WTC11 (cell line): ENCODE measurements at places on chromosomes 6 and 20. TPM values are rescaled to one million over a fixed set of nuclear protein-coding genes. Genes with fewer than 3 reads are reported as not detected.

- DNase-seq: no peak
These were observed 19.3 kb upstream of the LY86 start for GRCh38 chr6:6569096-6569810.

GRCh38 chr6:170470734-170471133, 82.4 kb downstream of the PSMB1 start:
- DNase-seq: no peak

GRCh38 chr6:48099713-48100587, 11.0 kb downstream of the PTCHD4 start:
- DNase-seq: no peak

- no peak for DNase-seq
These were observed 30.6 kb downstream of the ADGRF4 start for GRCh38 chr6:47729019-47729418.

DNA sequence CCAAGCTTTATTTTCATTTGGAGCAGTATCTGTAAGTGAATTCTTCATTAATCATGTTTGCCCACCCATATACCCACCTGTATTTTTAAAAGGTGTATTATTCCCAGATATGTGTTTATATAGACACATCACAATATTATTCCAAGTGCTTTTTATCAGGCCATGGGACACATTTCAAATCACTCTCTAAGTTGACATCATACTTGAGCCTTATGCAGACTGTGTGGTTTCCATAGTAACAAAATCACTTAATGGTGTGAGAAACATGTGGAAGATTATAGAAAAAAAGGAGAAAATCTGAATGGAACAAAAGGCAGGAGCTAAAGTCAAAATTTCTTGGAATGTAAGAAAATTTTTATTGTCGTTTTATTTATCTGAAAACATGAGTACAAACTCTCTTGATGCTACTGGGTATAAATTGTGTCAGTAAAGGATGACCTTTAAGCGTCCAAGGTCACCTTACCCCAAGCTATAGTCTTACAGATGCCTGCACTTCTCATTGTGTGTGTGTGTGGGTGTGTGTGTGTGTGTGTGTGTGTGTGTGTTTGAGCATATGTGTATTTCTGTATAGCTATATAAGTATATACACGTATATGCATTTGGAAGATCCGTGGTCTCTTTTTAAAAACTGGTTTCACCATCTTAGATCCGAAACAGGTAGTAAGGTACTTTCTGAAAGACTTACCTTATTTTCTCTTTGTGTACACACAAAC, 79.8 kb upstream of the CCN6 start:
- no peak for DNase-seq

DNA sequence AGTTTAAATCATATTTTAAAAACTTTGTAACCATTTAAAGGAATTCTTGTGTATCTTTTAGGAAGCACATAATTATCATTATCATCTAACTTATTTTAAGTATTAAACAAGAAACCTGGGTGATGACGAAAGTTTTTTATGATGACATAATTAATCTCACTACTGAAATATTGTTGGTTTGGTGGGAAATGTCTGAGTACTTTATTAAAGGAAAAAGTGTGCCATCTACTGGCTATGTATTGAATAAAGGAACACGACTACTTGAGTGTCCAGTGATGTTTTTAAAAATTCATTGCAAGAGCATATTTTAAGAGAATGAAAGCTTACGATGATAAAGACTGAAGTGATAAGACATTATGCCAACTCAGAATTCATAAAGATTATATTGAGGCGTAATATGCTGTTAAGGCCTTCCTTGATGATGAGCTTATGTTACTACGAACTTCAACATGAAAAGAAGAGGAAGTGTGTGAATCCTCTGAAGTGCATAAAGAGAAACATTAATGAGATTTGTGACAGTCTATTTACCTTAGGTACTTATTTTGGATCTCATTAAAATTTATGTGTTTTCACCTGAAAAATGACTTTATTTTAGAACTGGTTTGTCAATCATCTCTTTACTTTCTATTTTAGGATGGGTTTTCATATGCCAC, 12.0 kb upstream of the TRMT11 start:
- DNase-seq: no peak

DNA sequence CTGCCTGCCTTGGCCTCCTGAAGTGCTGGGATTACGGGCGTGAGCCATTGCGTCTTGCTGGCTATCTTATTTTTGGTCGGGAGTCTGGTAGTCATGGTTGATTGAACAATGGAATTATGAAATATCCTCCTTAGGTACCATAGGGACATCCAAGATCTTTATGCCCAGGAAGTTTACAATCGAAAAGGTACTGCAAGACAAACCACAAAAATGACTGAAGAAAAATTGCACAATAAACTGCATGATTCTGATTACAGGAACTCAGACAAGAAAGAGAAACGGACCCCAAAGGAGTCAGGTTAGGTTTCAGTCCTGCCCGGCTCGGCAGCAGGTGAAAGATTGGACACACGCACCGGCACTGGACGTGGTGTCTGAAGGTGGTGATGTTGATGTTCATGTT, 5.3 kb downstream of the SLC26A8 start:
- DNase-seq: no peak

GRCh38 chr6:81401970-81402690, 350.4 kb downstream of the TENT5A start:
- DNase-seq: no peak

DNA sequence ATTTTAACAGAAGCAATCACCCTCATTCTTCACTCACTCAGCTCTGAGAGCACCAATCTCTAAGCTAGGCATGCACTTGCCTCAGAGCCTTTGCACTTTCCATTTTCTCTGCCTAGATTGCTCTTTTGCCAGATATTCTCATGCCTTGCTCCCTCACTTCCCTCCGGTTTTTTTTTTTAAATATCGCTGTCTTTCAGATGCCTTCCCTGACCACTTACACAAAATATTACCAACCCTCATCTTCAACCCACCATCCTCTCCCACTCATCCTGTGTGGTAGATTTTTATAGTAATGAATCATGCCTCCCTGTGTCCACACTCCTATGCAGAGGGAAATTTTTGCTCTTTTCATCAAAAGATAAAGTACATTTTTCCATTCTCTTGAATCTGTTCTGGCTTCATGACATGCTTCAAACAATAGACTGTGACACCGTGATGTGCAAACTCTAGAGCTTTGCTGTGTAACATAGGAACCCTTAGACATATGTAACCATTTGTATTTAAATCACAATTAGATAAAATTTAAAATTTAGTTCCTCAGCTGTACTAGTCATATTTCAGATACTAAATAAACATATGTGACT, 437.1 kb downstream of the UTRN start:
- DNase-seq: no peak

GRCh38 chr6:2884804-2885203, 18.3 kb downstream of the SERPINB9 start:
- no peak for DNase-seq

DNA sequence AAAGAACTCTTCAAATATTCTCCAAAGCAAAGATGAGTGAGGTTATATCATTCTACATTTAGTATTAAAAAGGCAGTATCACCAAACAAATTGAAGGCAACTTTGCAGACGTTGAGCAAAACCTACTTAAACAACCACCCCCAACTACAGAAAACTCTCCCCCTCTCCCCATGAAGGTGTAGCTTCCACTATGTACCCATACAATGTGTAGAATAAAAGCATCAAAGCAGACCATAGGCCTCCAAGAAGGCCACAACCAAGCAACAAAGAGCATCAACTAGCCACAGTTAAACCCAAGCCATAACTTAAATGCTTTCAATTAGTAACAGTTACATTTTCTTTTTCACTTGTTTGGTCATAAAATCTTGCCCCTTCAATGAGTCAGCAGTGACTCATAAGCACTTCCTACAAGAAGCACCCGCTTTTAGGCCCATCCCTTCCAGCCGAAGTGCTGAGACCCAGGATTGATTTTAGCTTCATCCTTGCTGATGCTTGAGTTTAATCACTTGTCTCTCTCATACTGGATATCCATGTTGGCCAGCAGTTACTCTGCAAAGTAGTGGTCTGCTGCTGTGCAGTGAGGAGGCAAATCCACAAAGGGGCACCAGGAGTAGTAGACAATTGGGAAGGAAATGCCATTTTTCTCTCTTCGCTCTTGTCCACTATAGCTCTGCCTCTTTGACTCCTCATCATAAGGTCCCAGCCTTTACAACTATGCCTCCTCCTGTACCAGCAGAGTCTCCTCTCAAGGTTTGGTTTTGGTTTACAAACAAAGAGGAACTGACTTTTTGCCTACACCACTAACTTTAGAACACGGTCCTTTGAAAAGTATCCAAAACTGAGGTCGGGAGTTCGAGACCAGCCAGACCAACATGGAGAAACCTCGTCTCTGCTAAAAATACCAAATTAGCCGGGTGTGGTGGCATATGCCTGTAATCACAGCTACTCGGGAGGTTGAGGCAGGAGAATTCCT, 8.4 kb upstream of the NUP153 start:
- no peak for DNase-seq

- DNase-seq: no peak
These were observed 650.4 kb downstream of the RFPL4B start for GRCh38 chr6:112997421-112998085.

DNA sequence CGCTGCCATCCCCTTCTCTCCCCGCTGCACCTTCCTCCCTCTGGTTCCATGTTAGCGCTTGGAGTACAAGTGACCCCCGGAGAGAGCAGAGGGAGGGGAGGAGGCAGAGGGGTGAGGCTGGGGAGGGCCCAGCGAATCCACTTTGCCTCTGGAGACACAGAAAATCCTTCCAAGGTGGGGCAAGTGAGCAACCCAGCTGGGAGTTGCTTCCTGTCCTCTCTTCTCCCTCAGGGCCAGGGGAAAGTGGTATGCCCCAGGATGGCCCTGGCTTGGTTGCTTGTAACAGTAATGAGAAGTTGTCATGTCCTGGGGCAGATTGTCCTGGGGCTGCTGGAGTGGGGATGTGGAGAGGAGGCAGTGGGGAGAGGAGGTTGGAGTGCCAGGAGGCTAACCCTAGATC, 691 bp upstream of the ANGPT4 start:
- no peak for DNase-seq

DNA sequence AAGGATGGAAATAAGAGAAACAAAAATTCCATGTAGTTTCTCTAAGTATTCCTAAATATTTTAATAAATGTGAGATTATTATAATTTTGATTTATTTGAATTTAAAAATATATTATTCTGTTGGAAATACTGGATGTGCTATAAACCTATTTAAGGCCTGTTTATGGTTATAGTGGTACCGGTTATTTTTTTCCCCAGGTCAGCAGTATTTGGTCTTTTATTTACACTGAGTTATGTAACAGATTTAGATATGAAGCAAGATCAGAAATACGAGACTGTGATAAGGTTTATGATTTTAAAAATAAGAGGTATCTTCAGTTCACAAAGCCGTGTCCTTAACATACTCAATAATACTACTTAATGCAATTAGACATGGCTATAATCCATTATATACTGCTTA, 634.3 kb upstream of the POU3F2 start:
- DNase-seq: no peak

DNA sequence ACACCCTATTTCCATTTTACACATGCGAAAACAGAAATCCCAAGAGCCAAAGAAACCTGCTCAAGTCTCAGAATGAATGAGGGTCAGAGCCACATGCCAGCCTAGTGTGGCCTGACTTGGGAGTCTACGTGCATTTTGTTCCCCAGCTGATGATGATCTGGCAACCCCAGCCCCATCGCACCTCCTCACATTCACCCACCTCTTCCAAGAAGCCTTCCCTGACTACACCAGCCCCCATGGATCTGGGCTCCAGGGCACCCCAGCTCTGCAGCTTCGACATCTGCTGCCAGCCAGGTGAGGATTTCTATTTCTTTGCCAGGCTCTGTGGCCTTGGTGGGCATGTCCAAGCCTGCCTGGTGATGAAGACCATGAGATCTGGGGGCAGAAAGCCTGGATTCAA, 41.0 kb downstream of the ANGPT4 start:
- DNase-seq: no peak

DNA sequence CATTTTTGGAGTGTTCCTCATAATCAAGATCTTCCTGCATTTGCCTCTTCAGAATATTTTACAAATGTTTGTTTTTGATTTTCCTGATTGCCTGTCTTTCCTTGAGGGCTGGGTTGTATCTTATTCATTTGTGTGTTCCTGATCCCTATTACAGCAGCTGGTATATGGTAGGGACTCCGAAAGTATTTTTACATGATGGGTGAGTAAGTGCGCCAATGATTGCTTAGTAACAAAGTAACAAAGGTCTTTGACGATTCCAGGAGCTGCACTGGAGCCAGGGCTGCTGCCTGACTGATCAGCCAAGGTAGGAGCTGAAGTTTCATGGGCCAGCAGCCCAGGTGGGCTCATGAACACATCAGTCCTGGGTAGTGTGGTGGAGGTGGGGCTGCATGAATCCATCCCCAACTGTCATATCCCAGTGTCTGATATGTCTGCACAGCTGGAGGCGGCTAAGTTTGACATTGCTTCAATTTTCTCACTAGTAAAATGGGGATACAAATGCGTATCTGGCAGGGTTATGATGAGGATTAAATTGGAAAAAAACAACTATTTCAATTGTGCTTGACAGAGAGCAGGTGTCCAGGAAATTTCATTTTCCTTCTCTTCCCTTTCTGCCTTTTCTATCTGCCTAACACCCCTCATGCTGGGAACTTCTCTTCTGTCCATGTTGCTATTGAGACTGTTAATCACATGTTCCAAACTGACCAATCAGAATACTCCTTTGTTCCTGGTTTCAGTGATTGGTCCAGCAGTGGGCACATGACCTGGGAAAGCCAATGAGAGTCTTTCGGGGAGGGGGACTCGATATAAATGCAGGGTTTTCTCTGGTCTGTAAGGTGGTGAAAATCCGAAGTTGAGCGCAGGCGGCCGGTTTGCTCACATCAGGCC, 90.7 kb downstream of the CDH26 start:
- DNase-seq: no peak

- peak; percentile 63 for DNase-seq
These were observed 33.4 kb upstream of the SLC22A1 start for GRCh38 chr6:160088069-160088783.

- no peak for DNase-seq
These were observed 16.9 kb upstream of the PHIP start for GRCh38 chr6:79094938-79095337.

GRCh38 chr6:67265996-67266921, 1368.8 kb upstream of the ADGRB3 start:
- no peak for DNase-seq

GRCh38 chr20:8639112-8639778, 429.6 kb upstream of the PLCB4 start:
- DNase-seq: no peak

GRCh38 chr6:139695361-139695760, 320.9 kb upstream of the CITED2 start:
- no peak for DNase-seq

GRCh38 chr6:89146718-89147700, 1.2 kb downstream of the PM20D2 start:
- peak; percentile 46 for DNase-seq

PIGT gene
- total RNA-seq: 63.7 to 67.7 TPM (median 67.7 TPM) in 3 replicates

BTN3A1 gene
- total RNA-seq: 4.5 to 7.3 TPM (median 7.2 TPM) in 3 replicates

PROCR gene
- 20.5 to 29.7 TPM (median 22.2 TPM) in 3 replicates for total RNA-seq

ZNF292 gene
- total RNA-seq: 39.3 to 42.1 TPM (median 39.9 TPM) in 3 replicates

MPIG6B gene
- 0.09 to 0.11 TPM (median 0.11 TPM) in 3 replicates for total RNA-seq

ARMC2 gene
- total RNA-seq: 4.6 to 5.2 TPM (median 4.7 TPM) in 3 replicates

ID1 gene
- total RNA-seq: 88.8 to 158 TPM (median 149 TPM) in 3 replicates

RNF182 gene
- 4.4 to 7.1 TPM (median 6.7 TPM) in 3 replicates for total RNA-seq

AVP gene
- total RNA-seq: 0.32 to 0.50 TPM (median 0.34 TPM) in 3 replicates
